MCF 10A (cell line): ENCODE measurements at places on chromosomes 2 and 18.

DNA sequence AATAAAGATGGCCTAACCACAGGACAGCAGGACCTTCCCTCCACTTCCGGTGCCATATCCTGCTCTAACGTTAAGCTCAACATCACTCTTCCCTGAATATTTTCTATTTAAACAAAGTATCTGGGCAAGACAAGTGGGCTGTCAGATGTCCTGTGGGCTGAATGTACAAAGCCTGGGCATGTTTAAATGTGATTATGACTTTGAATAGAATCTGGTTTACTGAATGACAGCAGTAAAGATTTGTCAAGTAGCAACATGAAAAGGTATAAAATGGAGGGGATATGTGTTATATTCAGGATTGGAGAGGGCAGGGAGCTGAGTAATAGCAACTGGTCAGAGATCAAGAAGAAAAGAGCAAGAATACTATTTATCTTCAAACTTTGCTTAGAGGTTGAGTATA lies 540.9 kb downstream of the NRXN1 start:
- DNase-seq, result no peak

GRCh38 chr2:100807707-100808106 lies 12.2 kb upstream of the NPAS2 start:
- DNase-seq, result no peak

- DNase-seq, result no peak
These were observed 121.9 kb downstream of the CACNB4 start for GRCh38 chr2:151976945-151977353.

- no peak for DNase-seq
These were observed 819 bp upstream of the SERPINE2 start for GRCh38 chr2:224039770-224040440.
